ENCODE measurements at places on chromosomes 1 and 21.

DNA sequence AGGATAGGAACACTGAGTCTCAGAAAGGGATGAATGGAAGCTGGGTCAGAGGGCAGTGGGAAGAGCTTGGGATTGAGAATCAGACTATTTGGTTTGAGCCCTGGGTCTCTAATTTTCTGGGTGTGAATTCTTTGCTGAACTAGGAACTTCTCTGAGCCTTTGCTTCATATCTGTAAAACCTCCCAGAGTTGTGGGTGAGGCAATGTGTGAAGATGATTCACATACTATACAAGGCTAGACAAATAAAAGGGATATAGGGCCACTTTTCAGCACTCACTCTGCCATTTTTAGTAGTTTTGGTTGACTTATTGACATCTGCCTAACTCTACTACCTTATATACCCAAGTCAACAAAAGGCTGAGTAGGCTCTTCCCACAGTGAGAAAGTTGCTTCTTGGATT lies 77.7 kb upstream of the JUN start:
- no peak for DNase-seq

- DNase-seq, result no peak
Observed at GRCh38 chr1:10776190-10776905, 20.1 kb downstream of the CASZ1 start.

- DNase-seq, result no peak
Observed at GRCh38 chr1:160404094-160404493, 3.7 kb downstream of the VANGL2 start.

DNA sequence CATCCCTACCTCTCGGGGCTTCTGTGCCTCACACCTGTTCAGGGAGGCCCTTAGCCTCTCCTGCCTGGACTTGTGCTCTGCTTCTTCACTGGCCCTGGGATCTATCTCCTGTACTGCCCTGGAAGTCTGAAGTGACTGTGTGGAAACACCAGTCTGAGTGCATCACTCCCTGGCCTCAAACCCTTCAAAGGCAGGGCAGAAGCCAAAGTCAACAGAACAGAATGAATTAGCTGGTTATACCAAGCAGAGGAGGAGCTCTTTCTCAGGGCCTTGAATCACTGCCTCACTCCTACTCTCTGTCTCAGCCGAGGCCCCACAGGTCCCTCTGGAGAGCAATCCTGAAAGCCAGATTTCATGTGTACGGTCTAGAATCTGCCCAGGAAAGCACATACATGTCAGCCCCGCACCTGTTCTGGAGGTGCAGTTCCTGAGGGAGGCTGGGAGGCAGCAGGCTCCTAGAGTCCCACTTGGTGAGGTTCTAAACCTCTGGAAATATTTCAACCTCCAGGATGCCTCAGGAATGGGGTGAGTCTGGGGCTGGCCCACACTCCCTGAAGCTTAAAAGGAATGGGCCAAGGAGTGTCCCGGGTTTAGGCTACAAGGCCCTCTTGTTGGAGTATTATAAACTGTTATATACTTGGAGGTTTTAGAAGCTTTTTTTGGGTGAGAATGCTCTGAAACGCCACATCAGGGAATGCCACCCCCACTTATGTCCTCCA lies 98.3 kb downstream of the ABCA4 start:
- no peak for DNase-seq

DNA sequence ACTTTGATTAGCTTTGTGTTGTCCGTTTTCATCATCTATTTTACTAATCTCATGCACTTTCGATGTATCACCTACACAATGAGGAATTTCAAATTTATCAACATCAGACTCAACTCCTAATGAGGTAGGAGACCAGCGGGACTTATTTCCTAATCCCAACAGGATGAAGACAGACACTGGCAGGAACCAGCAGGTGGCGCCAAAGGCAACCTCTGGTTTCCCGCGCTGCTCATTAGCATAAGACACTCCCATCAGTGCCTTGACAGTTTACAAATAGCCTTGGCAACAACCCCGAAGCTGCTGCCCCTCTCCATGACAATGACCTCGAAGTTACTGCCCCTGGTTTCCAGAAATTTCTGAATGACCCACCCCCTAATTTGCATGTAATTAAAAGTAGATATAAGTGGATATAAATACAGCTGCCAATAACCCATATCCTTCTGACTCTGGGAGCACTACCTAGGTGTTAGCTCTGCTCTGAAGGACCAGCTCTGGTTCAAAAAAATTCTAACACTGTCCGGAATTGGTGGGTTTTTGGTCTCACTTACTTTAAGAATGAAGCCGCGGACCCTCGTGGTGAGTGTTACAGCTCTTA lies 974.8 kb downstream of the ADGRL2 start:
- DNase-seq, result peak; percentile 32

- no peak for DNase-seq
Observed at GRCh38 chr21:45988366-45989347, 7.1 kb downstream of the COL6A1 start.
